ENCODE measurements at places on chromosomes 2 and 18. TPM values are rescaled to one million over a fixed set of nuclear protein-coding genes. Genes with fewer than 3 reads are reported as not detected.

Gene TUBA3E
- polyA plus RNA-seq, result not detected

GRCh38 chr2:223613017-223613950 is 11.1 kb upstream of the SCG2 start:
- DNase-seq, result peak; percentile 72

- DNase-seq, result no peak
These were observed 282.4 kb upstream of the RAB12 start for GRCh38 chr18:8326763-8327394.

Gene ECEL1
- 0.39 TPM for polyA plus RNA-seq

Gene LCT
- polyA plus RNA-seq, result not detected

Gene ANTXR1
- 108 TPM for polyA plus RNA-seq

- peak; percentile 71 for DNase-seq
These were observed 190.5 kb downstream of the RND3 start for GRCh38 chr2:150296770-150297546.

Gene SEPTIN10
- 74.4 TPM for polyA plus RNA-seq

- no peak for DNase-seq
These were observed 48.8 kb downstream of the SPP2 start for GRCh38 chr2:234099266-234099665.

Gene HMSD
- not detected for polyA plus RNA-seq

Gene LYG1
- 2.4 TPM for polyA plus RNA-seq

DNA sequence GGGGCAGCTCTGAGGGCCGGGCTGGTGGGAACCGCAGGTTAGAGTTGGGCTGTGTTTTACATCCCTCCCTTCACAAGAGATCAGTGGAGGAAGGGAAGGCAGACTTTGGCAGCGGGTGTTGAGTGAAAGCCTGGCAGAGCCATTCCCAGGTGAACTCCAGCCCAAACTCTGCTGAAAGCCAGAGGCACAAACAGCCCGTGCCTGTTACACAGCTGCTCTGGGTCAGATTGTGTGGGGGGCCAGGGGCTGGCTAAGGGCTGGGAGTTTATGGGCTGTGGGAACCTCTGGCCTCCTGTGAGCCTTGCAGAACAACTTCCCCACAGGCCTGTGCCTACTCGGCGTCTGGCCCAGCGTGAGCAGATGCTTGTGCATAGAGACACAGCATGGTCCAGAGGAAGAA is 286.8 kb downstream of the CLIP4 start:
- DNase-seq, result no peak

DNA sequence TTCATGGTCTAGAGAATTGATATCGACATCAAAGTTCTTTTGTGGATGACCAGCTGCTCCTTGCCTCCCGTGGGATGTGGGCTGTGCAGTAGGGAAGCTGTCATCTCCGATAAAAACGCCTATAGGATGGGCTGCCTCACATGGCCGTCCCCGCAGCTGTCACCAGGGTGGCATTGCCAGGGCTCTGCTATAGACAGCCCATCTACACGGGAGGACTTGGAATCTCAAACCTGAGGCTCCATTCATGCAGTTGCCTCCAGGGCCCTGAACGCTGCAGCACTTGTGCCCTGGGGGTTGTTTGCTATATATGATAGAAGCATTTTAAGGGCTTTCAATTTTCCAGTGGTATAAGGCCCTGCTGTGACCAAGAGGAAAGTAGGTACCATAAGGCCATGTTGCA is 183.1 kb downstream of the MYCN start:
- no peak for DNase-seq

DNA sequence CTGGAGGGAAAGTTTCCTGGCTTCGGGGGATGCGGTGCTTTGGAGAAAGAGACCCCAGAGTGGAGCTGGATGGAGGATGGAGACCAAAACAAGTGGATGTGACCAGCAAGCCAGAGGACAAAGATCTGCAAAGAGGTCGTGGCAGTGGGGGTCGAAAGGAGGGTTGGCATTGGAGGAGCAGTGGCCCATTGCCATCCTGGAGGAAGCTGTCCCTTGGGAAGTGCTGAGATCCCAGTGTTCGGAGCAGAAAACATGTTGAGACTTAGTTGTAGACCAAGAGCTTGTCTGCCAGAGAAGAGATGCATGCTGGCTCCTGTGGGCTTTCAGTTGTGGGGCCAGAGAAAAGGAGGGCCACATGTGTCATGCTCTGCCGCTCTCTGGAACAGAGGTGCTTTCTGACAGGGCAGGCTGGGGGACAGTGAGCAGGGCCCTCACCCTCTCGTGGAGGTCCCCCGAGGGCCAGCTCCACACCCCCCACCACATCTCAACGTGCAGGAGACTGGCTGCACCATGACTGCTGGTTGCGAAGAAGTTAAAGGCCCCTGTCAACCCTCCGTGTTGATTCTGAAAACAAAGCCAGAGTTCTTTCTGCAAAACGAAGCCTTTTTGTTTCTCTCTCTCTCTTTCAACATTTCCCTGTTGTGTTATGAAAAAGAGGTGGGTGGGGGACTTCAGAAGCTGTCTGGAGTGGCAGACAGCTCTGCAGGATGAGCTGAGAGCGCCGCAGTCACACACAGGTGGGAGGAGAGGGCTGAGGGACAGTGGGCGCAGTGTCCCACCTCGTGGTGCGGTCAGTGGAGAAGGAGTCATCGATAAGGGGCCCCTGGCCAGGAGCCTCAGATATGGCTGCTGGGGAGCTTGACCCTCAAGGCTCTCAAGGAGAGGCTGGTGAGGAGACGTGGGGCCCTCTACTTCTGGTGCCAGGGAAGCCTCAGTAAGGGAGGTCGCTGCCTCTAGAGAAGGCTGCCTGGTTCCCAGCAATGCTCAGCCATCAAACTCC is 77.6 kb upstream of the BCL2L11 start:
- no peak for DNase-seq

- no peak for DNase-seq
These were observed 42.9 kb upstream of the MYO1B start for GRCh38 chr2:191202209-191202721.

GRCh38 chr2:234966340-234966739 is 14.5 kb downstream of the SH3BP4 start:
- DNase-seq, result no peak

GRCh38 chr2:43059183-43059897 is 167.1 kb downstream of the ZFP36L2 start:
- DNase-seq, result peak; percentile 85

GRCh38 chr2:166768393-166769123 is 119.7 kb upstream of the XIRP2 start:
- no peak for DNase-seq

GRCh38 chr2:64243081-64244036 is 99.1 kb upstream of the PELI1 start:
- DNase-seq, result no peak

GRCh38 chr2:151637271-151637781 is 97.0 kb downstream of the NEB start:
- no peak for DNase-seq

DNA sequence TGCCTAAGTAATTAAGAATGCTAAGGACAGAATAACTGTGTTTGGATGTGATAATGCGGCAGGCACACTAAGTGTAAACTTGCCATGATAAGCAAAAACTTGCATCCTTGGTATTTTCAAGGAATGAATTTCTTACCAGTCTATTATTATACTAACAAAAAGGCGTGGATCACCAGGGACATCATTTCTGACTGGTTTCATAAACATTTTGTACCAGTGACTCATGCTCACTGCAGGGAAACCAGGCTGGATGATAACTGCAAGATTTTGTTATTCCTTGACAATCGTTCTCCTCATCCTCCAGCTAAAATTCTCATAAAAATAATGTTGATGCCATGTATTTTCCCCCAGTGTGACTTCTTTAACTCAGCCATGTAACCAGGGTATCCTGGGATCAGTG is 289.5 kb downstream of the CDCA7 start:
- DNase-seq, result no peak

Gene GAL3ST2
- not detected for polyA plus RNA-seq

DNA sequence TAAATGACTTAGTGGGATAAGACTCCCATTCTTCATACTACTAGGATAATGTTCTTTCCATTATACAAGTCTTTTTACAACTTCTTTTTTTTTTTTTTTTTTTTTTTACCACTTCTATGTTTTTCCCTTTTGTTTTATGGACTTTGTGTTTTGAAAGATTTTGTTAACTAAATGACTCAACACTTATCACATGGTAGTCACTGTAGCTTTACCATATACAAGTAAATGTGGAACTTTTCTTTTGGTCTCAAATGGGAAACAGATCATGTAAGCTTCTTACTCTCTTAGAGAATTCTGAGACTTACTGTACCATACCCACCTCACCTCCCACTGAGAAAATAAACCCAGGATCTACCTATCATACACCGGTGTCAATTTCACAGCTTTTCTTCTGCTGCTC is 590.3 kb upstream of the CDH2 start:
- no peak for DNase-seq

DNA sequence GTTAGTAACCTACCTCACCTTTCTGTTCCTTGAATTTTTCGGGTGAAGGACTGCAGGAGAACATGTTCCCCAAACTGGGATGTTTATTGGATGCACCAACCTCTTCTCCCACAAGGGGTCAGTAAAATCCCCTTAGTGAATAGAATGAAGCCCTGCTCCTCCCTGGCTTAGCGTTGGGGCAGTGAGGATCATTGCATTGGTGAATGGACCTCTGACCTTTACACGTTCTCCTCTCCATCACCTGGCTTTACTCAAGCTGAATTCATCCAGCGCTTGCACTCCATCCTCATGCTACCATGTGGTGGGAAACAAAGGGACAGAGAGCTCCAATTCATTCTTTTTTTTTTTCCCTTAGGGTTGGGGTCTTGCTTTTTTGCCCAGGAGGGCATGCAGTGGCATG is 157.2 kb downstream of the MIB1 start:
- no peak for DNase-seq

- DNase-seq, result no peak
These were observed 186.8 kb downstream of the ZNF521 start for GRCh38 chr18:25164848-25165811.

DNA sequence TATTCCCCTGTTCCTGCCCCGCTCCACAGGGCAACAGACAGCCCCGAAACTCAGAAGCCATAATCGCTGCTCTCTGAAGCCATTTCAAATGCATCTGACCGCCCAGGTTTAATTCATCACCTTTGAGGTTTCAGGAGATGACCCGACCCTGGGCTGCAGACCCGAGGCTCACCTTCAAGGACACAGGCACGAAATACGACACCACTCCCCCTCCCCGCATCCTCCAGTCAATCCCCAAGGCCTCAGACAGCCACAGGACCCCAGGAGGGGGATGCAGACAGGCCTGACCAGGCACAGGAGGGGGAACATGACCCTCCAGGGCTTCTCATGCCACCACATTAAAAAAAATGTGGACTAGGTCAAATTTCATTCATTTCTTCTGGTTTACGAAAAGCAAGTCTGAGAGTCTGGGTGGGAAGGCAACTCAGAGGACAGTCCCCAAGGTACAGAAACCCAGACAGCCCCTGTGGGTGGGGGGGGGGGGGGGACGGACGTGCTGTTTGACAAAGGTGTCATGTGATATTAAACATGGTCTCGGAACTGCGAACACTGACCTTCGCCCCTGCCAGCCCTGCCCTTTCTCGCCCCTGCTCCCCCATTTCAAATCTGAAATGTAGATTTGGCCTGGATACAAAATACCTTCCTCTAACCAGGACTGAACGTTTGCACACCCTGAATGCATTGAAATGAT is 142.9 kb downstream of the BCL11A start:
- DNase-seq, result no peak

- no peak for DNase-seq
These were observed 149.3 kb downstream of the TTC32 start for GRCh38 chr2:19752500-19752899.

All from hindlimb muscle (tissue), 1 donor.